ENCODE measurements at places on chromosomes 1 and 21. TPM values are rescaled to one million over a fixed set of nuclear protein-coding genes. Genes with fewer than 3 reads are reported as not detected.

GRCh38 chr1:185843986-185844385 lies 109.8 kb downstream of the HMCN1 start:
- no peak for DNase-seq

The CSF3R gene
- total RNA-seq: not detected

DNA sequence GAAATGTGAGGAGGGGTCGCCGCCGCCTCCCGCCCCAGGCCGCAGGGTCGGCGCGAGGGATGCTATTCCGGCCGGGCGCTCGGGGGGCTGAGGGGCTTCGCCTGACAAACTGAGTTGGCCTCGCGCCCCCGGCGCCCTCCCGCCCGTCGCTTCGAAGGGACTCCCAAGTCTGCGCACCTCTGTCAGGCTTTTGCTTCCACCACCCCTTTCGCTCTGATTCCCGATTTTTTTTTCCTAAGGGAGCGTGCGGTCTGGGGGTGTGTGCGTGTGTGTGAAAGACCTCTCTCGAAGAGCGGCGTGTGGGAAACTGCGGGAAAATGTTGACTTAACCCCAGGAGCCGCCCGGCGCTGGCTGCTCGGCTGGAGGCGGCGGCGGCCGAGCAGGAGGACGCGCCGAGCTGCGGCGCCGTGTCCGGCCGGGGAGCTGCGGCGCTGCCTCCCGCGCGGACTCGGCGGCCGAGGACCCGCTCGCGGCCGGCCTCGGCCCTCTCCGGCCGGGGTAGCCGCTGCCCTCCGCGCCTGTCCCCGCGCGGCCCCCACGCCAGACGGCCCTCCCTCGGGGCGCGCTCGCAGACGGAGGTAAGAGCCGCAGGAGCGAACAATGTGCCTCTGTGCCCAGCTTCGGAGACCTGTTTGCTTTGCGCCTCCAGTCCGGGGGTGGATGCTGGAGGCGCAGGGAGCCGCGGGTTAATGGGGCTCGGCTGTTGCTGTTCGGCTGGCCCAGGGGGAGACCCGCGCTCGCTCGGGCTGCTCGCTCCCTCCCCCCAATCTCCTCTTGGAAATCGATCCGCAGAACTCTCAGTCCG lies 1.1 kb downstream of the ADGRL2 start:
- peak; percentile 42 for DNase-seq

The S100A14 gene
- total RNA-seq: 1,223 TPM

DNA sequence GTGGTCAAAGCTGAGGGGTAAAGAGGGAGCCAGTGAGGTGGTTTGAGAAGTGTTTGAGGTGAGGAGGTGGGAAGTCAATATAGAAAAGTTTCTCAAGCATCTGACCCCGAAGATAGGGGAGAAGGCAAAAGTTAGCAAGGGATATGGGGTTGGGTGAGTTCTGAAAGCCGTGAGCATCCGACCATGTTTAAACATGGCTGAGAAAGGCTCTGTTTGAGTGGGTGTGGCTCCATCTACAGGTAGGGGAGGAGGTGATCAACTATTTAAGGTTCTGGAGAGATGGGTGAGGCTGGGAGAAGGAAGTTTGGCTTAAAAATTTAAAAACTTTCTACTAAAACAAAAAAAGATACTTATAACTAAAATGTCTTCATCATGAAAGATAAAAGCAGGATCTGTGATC lies 273.8 kb downstream of the KCNJ6 start:
- peak; percentile 36 for DNase-seq

DNA sequence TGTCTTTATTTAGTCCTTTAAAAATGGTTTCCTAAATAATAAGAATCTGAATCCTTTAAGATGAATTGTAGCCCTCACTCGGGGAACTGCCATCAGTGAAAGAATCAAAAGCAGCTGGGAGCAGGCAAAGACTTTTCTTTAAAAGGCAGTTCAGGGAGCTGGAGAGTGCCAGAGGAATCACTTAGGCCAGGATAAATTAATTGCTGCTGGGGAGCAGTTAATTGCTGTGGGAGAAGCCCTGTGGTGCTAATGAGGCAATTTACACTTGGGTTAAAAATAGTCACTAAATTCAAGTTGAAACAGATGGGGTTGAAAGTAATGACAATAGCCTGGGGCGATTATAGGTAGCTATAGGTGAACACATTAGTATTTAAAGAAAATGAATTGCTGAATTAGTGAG lies 38.7 kb upstream of the COL24A1 start:
- no peak for DNase-seq

DNA sequence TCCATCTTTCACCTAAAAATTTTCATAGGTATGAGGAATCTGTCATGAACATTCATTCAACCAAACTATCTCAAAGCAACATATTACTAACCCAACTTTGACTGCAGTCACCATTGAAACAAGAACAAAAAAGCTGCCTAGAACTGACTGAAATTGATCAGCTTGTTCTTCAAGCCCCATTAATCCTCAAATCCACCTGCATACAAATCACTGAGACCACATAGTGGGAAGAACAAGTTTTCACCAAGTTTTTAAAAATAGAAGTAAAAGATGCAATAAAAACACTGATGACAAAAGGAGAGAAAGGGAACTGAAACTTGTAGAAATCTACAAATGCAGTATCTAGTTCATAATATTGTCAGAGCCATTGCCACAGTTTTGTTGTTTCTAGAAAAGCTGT lies 6.1 kb downstream of the SORT1 start:
- DNase-seq: no peak

DNA sequence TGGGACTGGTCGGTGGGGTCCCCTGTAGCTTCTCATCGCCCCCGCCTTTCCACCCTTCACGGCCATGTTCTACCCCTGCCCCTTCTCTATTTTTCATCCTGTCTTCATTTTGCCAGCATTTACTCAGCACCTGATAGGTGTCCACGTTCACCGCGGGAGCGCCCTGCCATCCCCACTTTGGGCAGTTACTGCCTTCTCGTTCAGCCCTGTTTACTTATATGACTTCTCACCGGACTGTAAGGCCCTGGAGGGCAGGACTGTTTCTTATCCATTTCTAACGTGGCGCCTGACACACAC lies 380 bp downstream of the MFN2 start:
- DNase-seq: no peak

GRCh38 chr1:85116856-85117255 lies 68.6 kb upstream of the MCOLN3 start:
- peak; percentile 13 for DNase-seq

GRCh38 chr1:218456444-218456843 lies 111.3 kb downstream of the TGFB2 start:
- DNase-seq: no peak

DNA sequence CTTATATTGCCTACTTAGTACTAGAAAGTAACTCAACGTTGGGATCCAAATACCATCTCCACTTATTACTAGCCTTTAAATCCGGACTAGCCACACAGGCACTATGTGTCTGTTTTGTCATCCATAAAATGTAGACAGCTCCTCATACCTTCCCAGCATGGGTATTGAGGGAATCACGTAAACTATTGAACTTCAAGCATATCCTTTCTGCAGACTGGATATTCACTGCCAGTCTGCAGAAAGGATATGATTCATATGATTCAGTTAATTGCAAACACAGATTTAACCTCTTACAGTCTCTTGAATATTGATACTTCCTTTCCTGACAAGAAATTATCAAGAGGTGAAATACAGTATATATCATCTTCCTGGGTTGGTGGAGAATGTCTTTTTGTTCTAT lies 186.0 kb downstream of the LEPR start:
- peak; percentile 14 for DNase-seq

The FMO5 gene
- 0.21 TPM for total RNA-seq

DNA sequence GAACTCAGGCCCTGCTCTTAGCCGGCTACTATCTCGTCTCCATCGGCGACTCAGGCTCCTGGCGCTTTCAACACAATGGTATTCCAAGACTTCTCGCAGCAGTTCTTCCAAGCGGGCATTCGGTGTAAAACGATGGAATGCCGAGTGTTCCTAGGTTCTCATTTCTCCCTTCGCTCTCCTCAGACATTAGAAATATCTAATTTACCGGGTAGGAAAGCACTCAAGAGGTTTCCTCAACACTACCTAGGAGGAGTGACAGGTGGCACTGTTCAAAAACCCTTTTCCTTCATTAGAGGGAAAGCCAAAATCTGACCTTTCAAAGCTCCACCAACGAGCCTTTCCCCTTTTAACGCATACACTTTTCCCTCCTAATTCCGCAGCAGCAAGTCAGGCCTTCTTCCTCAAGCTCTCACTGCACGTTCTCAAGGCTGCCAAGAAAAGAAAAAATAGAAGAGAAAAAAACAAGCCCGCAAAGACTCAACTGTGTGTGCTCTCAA lies 601 bp downstream of the UBE2G2 start:
- peak; percentile 54 for DNase-seq

Measured in foreskin keratinocyte (primary cell).